ENCODE measurements at places on chromosomes 1 and 21.

GRCh38 chr1:81174052-81174451 lies 626.7 kb upstream of the ADGRL2 start:
- DNase-seq: no peak

DNA sequence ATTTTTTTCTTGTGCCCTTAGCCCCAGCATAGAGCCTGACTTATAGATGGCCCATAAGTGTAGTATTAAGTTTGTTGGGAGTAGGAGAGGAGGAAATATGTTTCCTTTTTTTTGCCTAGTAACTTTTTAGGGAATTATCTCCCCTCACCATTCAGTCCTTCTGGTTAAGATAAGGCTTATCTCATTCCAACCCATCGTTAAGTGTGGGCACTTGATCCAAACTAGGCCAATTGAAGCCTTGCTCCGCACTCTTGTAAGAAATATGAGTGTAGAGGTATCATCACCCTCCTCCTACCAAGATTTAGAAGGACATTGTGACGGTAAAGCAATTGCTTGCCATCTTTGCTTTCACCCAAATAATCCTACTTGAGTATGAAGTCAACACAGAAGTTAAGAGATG lies 8.8 kb upstream of the FGGY start:
- no peak for DNase-seq

DNA sequence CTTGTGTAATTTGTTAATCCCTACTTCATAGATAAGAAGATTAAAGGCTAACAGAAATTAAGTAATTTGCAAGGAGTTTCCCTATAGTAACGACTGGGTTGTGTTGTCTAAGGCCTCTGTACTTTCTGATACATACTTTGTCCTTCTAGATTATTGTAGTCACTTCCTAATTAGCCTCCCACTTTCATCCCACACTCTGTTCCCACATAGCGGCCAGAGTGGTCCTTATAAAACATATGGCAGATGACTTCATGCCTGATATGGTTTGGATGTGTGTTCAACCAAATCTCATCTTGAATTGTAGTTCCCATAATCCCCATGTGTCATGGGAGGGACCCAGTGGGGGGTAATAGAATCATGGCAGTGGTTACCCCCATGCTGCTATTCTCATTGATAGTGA lies 120.5 kb upstream of the DAB1 start:
- DNase-seq: no peak

DNA sequence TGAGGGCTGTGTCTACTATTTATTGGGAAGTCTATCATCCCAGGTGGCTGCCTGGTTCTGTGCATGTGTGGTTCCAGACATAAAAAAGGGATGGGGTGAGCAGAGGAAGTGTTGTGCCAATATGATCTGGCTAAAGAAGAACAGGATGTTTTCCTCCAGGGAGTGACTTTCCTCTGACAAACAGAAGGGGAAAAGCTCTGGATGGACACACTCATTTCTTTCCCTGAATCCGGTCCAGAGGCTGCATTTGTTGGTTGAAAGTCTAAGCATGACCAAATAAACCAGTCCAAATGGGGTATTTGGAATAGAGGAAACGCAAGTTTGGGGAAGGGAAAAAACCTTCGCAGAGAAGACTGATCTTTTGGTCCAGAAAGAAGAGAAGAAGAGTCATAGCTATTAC lies 12.7 kb downstream of the GREM2 start:
- no peak for DNase-seq

DNA sequence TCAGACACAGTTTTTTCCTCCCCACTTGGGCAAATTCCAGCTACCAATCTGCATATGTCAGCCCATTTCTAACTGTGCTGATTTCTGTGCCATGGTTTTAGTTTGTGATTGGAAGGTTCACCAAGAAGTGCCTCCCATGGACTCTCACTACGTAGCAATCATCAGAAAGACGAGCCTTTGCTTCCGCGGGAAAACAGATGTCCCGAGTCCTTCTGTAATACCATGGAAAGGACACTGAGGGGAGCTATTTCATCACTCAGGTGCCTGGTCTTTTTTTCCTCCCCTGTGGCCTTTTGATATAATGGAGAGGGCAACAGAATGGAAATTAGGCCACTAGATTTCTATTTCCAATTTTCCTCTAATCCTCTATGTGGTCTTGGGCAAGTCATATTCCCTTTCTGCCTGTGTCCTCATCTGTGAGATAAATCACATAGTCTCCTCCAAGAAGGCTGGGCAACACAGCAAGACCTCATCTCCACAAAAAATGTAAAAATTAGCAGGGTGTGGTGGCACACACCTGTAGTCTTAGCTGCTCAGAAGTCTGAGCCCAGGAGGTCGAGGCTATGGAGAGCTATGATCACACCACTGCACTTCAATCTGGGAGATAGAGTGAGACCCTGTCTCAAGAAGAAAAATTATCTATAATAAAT lies 24.8 kb downstream of the LEMD1 start:
- peak; percentile 48 for DNase-seq

GRCh38 chr1:175179837-175180590 lies 12.6 kb downstream of the KIAA0040 start:
- DNase-seq: no peak

- DNase-seq: no peak
Measured at GRCh38 chr1:21287905-21288514, 2.3 kb downstream of the ECE1 start.

DNA sequence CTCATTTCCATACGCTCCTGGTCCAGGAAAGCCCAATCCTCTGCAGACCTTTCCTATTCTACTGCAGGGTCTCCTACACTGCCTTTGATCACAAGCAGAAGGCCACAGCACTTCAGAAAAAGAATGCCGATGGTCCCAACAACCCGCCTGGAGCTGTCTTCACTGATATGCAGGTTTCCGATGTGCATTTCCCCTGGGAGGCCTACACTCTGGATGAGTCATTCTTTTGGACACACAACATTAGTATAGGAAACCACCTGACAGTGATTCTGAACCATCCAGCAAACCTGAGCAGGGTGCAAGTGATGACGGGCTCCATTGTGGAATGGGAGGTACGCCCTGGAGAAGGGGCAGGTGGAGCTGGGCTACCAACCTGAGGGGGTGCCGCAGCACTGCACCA lies 15.0 kb downstream of the PCAT6 start:
- no peak for DNase-seq

DNA sequence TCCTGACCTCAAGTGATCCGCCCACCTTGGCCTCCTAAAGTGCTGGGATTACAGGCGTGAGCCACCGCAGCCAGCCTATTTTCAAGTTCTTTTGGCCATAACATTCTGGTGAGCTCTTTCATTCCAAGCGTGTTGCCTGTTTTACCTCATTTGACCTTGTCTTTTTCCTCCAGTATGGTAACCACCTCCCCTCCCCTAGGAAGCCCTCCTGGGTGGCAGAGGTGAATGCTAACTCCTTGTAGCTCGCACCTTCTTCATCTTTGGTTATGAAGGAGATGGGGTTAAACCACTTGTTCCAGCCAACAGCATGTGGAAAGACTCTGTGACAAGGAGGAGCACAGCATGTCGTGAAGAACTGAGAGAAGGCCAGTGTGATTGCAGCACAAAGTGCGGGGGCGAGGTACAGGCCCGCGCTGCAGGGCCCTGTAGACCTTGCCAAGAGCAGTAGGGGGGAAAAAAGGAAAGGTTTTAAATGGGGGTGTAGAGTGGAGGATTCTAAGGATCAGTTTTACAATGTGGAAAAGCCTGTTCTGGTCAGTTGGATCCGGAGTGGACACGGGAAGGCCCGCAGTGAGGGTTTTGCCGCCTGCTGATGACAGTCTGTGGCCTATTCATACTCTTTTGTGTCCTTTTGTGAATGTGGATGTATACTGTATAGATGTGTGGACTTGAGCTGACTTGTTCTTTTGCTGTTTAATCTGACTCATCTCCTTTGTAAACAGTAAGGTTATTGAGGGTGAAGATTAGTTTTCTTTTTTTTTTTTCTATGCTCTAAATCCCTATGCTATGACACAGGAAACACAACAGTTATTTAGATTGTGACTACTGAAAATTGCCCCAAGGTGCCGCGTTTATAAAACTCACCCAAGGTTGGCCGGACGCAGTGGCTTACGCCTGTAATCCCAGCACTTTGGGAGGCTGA lies 7.5 kb upstream of the ZNF436 start:
- DNase-seq: no peak

GRCh38 chr21:43343992-43344886 lies 82.7 kb downstream of the SIK1 start:
- no peak for DNase-seq

DNA sequence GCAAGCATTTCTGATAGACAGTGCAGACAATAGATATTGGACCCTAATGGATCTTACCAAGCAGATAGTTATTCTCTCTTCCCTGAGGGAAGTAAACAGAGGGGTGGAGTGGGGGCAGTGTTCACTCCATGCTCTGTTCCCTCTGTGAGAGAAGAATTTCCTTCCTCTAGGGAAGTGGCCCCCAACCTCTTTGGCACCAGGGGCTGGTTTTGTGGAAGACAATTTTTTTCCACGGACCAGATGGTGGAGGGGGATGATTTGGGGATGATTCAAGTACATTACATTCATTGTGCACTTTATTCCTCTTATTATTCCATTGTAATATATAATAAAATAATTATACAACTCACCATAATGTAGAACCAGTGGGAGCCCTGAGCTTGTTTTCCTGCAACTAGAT lies 459.9 kb downstream of the ADGRL2 start:
- DNase-seq: no peak

DNA sequence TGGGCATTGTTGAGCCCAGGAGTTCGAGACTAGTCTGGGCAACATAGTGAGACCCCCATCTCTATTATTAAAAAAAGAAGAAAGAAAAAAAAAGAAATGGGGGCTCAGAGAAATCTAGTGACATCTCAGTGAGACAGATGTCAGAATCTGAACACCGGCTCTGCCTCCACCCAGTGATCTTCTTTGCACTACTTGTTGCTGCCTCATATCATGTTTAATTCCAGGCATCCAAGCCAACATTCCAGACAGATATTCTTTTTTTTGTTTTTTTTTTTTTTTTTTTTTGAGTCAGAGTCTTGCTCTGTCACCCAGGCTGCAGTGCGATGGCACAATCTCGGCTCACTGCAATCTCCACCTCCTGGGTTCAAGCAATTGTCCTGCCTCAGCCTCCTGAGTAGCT lies 5.0 kb upstream of the ARL8A start:
- DNase-seq: no peak

DNA sequence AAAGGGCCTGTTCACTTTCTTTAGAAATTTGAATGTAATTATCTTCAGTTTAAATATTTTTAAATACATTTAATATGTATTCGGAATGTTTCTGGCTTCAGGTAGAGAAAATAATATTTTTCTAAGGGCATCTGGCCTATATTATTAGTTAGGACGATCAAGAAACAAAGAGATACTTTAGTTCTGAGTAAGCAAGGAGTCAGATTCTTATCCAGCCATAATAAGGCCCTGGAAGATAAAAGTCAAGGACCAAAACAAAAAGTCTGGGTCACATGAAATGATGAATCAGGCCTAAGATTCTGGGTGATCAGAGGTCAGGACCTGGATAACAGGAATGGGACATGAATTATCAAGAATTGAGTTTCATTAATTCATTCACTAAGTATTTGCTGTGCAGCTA lies 6.3 kb downstream of the PHC2 start:
- no peak for DNase-seq

GRCh38 chr1:147167365-147167764 lies 4.9 kb downstream of the PRKAB2 start:
- no peak for DNase-seq

GRCh38 chr1:1573843-1574720 lies 581 bp downstream of the SSU72 start:
- peak; percentile 32 for DNase-seq

DNA sequence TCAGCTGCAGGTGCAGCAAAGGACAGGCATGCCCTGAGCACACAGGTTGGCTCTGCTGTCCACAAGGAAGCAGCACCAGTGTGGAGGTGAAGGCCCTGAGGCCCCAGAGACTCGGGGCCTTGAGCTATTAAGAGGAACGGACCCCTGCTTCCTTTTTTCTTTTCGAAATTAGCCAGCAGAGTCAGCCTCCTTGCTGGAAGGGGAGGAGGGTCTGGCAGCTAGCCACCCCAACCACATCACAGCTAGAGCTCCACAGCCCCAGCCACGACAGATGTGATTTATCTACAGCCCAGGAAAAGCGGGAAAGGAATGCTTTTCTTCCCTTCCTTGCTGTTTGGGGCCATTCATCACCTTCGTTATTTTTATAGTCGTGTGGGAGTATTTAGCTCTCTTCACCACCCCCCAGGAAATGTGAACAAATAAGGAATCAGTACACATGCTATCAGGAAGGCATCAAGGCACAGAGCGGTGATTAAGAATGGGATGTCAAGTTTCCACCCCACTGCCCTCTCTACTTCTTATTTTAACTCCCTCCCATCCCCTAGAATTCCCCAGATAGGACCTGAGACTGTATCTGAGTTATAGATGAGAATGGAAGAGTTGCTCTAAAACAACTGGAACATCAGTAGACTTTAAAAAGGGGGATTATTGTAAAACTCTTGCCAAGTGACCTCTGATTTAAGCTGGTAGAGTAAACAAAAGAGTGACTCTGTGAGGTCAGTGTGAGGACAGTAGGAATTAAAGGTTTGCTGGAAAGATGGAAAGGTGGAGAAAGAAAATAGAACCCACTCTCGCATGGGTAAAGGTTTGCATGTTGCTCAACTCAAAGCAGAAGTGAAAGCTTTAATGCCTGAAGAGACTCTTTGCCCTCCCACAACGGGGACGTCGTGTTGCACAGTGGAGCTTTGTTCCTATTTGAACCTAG lies 224.7 kb upstream of the GJB5 start:
- no peak for DNase-seq

GRCh38 chr1:10177876-10178275 lies 32.5 kb upstream of the KIF1B start:
- no peak for DNase-seq

DNA sequence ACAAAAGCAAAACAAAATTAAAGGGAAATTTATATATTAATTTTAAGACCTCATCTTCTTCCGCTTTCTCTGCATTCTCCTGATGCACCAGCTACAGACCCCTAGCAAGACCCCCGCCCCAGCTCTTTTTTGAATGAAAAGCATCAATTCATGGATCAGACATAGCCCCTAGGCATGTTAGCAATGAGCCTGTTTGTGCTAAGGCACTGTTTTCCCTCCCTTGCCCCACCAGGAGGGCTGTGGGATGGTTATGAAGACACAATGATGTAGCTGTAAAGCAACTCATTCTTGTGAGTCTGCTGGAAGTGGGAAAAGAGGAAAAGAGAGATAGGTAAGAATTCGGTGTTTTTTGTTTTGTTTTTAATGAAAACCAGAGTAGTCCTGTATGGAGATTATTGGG lies 88.5 kb upstream of the ZBTB18 start:
- no peak for DNase-seq

DNA sequence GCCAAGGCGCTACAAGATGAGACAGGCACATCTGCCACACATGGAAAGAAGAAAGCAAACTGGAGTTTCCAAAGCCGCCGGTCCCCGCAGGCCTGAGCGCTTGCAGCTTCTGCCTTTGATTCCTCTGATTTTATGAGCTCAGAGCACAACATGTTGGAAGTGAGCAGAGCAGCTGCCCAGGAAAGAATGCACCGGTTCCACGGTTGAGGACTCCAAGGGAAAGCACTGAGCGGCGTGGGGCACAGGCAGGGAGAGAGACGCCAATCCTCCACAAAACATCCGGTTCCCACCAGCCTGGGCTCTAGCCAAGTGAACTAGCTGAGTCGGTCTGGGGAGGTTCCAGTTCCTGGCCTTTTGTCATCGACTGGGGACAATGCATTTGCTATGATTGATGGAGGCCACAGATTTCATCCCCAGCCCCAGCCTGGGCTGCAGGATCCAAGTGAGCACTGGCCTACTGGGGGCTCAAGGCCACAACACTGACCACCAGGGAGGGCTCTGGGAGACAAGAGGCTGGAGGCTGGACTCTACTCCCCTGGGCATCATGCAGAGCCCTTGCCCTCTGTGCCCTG lies 253.1 kb upstream of the IRF2BP2 start:
- no peak for DNase-seq

Measured in SK-N-DZ (cell line).